ENCODE measurements at places on chromosomes 16 and 17. TPM values are rescaled to one million over a fixed set of nuclear protein-coding genes. Genes with fewer than 3 reads are reported as not detected.
A peak's percentile ranks its signal among the peaks of the same experiment; 100 is the strongest.

CCL17 gene
- not detected for total RNA-seq

- DNase-seq, result no peak
Observed at GRCh38 chr17:17536702-17537101, 40.5 kb upstream of the RASD1 start.

DNA sequence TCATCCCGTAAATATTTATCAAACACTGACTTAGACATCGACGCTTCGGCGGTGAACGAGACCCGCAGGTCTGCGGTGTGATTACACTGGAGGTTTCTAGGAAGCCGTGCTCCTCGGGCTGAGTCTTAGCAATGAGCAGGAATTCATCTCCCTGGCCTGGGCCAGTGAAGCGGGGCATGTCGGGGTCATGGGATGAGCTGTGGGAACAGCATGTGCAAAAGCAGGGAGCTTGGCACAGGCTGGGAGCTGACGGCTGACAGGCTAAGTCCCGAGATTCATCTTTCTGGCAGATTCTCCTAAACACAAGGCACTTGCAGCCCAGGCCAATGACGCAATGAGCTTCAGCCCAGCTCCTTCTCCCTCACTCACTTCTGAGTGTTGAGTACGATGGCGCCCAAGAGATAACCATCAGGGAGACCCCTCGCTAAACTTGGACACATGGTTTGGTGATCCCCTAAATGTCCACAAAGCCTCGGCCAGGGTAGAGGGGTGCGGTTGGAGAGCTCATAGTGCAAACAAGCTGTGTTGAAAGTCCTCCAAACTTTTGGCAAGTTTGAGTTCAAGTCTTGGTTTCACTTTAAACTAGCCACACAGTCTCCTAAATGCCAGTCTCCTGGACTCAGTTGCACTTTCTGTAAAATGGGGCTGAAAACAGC lies 12.8 kb downstream of the CRISPLD2 start:
- DNase-seq, result no peak

KCNAB3 gene
- 1.1 TPM for total RNA-seq

- DNase-seq, result no peak
Observed at GRCh38 chr17:2214047-2214928, 89.3 kb downstream of the SMG6 start.

- no peak for DNase-seq
Observed at GRCh38 chr17:73292031-73292531, 19.7 kb downstream of the CDC42EP4 start.

TRPV2 gene
- 149 TPM for total RNA-seq

GRCh38 chr17:47862621-47863440 lies 11.9 kb upstream of the SP6 start:
- no peak for DNase-seq

DNA sequence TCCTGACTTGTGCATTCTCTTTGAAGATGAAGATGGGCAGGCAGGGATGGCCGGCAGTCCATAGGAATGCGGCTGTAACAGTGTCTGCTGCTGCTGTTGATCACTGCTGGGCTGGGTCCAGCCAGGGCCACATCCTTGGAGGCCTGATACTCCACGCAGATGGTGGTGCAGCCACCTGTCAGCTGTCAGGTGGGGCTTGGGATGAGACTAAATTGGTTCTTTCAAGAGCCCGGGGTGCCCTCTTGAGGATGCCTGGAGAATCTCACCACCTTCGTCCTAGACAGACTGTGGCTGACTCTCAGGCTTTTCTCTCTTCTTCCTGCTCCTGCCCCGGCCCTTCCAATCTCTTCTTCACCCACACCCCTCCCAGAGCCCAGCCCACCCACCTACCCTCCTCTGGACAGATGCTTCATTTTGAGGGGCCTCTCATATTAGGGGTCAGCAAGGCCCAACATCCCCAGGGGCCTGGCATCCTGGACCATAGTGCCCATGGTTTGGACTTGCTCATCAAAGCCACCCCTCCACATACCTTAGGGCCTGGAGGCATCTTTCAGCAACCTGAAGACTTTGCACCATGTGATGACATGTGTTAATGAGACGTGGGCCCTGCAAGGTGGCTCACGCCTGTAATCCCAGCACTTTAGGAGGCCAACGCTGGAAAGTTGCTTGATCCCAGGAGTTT lies 19.1 kb downstream of the OSBPL7 start:
- DNase-seq, result no peak

ENPP7 gene
- 0.27 TPM for total RNA-seq

DNA sequence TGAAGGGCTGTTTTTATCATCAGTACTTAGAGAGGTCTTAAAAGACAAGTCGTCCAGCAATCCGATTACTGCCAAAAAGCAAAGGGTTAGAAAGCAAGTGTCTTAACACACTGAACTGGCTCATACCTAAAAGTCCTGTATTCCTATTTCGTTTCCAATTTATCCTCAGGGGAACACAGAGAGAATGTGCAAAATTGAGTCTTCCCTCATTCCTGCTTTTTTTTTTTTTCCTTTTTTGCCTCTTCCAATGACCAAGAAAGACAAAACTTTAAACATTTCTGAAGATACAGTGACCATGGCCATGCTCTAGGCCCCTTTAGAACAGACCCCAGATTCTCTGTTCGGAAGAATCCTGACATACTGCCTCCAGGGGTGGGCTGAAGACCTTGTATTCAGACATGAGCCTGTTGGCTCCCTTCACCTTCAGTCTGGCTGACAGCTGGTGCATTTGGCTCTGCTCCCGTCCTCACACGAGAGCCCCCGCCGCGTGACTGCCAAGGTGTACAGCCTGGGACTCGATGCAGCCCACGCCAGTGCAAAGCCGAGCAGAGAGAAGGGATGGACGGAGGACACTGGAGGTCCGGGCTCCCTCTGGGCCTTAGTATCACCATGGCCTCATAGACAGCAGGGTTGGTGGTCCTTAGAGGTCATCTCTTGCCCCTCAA lies 47.0 kb downstream of the COTL1 start:
- DNase-seq, result no peak

DNA sequence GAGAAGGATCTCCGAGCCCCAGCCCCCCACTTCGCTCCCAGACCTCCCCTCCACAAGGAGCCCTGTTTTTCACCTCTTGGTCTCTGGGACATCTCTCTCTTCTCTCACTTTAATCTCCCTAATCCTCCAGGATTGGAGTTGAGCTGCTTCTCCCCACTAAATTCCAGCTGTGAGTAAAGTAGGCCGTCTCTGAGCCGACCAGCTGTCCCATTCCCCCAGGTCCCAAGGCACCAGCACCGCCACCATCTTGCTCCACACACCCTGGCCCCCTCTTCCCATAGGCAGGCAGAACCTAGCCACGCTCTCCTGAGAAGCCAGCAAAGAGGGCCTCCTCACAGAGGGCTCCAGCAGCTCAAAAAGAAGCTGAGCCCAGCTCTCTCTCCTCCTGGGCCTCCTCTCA lies 878 bp downstream of the DLG4 start:
- no peak for DNase-seq

DNA sequence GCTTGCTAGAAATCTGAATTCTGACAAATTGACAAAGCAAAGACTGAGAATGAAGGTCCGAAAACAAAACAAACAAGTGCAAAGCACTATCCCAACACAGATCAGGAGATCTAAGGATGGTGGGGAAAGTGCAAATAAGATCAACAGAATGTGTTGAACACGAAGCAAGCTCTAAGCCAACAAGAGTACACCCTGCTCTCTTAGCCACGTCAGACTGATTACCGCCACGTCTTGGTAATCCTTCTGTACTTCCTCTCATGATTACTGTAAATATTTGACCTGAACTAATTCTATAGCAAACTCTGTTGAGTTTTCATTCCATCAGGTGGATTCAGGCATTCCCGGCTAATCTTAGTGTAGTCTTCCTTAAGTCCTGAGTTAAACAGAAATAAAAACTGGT lies 34.3 kb upstream of the ERCC4 start:
- no peak for DNase-seq

GRCh38 chr16:66324815-66325515 lies 41.5 kb upstream of the CDH5 start:
- no peak for DNase-seq

- no peak for DNase-seq
Observed at GRCh38 chr17:74394977-74395376, 27.7 kb downstream of the GPR142 start.

C16orf87 gene
- total RNA-seq, result 3.5 TPM

DNA sequence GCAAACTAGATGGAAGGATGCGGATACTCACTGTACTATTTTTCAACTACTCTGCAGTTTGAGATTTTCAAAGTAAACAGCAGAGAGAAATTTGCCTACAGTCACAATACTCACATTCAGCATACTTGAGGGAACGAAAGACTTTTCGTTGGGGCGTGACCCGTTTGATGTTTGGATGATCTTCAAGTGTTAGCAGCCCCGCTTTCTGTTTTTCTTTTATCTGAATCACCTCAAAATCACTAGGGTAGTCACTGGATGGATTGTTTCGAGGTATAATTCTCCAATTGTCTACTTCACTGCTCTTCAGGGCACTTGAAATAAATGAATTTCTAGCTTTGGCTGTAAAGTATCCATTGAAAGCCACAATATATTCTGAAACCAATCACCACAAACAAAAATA lies 17.8 kb downstream of the MBTPS1 start:
- DNase-seq, result no peak

- no peak for DNase-seq
Observed at GRCh38 chr16:471353-472198, 46.1 kb downstream of the RAB11FIP3 start.

DNA sequence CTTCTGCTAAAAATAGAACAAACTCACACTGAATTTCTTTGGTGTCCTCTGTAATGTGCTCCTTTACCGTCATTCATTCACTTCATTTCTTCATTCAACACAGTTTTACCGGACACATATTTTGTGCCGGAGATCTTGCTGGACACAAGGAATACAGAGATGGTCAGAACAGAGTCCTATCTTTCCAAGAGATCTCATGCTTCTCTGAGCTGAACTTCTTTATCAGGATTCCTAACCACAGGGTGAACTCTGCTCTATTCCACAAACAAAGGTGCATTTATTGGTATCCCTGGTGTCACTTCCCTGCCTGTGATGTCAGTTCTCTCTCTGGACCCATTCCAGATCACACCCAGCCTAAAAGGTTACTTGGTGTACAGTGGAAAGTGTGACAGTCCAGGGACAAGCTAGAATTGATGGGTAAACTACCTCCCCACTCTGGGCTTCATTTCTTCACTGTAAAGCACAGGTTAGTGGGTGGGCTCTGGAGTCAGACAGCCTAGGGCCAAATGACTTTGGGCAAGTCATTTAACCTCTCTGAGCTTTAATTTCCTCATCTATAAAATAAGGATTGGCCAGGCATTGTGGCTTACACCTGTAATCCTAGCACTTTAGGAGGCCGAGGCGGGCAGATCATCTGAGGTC lies 4.2 kb downstream of the IFI35 start:
- DNase-seq, result no peak

DNA sequence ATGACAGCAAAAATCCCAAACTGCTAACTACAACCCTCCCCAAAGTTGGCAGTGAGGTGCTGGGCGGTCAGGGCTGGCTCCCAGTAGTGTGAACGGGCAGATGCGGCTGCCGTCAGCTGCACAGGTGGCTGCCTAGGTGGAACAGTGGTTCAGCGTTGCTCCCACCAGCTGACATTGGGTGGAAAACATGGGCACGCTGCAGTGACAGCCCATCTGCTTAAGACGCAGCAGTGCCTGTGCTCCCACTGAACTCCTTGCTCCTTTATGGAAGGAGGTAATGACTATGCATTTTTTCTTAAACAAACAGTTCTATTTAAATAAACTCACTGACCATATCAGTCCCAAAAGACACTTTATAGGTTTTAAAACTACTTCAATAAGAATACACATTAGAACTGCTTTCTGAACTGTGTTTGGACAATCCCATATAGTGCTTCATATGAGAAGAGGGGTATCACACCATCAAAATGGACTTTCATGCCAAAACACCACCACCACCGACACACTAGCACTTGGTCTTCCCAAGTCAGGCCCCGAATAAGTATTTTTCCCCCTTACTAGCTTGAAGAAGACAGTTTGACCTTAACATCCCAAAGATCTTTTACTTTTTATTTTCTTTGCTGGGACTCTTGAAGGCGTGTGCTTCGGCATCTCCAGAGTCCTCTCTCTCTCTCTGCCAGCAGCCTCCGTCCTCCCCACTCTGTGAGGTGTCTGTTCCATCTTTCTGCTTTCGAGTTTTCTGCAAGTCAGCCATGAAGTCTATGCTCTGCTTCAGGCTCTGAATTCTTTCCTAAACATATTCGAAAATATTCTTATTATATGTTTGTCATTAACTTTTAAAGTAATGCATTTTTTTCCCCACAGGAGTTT lies 34.4 kb downstream of the BRD7 start:
- no peak for DNase-seq

GRCh38 chr16:87235810-87236515 lies 81.2 kb downstream of the C16orf95 start:
- DNase-seq, result no peak

DNA sequence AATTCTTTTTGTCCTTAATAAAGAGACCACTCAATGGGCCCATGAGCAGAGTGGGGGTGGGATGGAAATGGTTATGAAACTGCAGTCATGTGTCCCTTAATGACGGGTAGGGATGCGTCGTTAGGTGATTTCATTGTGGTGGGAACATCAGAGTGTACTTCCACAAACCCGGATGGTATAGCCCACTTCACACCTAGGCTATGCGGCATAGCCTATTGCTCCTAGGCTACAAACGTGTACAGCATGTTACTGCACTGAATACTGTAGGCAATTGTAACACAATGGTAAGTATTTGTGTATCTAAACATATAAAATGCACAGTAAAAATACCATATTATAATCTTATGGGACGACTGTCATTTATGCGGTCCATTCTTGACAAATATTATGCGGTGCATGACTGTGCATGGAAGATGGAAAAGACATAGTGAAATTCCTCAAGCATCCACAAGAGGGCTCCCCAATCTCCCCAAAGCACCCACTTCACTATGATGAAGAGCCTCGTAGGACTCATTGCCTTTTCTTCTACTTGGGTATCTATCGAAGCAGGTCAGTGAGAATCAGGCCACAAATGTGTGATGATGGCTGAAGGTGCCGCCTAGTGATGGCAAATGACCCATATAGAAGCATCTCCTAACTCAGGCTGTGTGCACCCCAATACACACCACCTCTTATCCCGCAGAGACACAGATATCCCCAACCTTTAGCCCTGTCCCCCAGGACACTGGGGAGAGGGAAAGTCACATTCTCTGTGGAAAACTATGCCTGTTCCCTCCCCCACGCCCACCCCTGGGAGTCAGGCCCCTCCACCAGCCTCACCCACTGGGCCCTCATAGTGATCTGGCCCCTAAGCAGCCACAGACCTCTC lies 43.5 kb downstream of the TBX21 start:
- DNase-seq, result peak; percentile 18

SLC16A13 gene
- total RNA-seq, result 3.0 TPM

DNA sequence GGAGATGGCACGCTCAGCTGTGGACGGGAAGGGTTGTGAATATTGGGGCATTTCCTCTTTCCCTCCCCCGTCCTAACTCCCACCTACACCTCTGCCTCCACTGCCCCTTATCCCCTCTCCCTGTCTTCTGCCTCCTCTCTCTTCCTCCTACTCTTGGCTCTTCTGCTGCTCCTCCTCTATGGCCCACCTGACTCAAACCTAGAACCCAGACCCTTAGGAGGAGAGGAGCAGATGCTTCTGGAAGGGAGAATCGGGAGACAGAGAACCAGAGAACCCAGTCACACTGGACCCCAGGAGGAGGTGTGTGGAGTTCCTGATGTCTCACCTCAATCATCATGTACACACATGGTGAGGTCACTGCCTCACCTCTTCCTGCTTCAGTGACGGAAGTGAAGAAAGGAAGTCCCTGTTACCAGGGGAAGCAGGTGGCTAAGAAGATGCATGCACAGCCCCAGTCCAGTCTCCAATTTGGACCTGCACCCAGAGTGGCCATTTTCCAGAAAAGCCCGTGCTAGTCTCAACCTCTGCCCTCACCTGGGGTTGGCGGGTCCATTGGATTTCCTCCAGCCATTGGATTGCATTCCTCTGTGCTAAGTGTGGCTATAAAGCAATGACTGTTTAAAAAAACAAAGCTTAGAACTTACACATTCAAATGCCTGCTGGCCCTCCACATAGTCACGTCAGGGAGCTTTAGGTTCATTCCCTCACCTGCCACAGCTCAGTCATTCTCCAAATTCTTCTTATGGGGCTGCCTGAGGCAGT lies 4.0 kb downstream of the RNF222 start:
- no peak for DNase-seq

Measured in hematopoietic multipotent progenitor cell (in vitro differentiated cells).